ENCODE measurements at places on chromosomes 16 and 17.

GRCh38 chr17:29063992-29064391 is 21.1 kb downstream of the PIPOX start:
- H3K4me1 ChIP-seq, result no peaks in the 10 kb centered on the region
- H3K4me3 ChIP-seq, result no peak overlapping the region
- H3K27me3 ChIP-seq, result no peaks in the 10 kb centered on the region
- no peaks in the 10 kb centered on the region for H3K36me3 ChIP-seq
- no peak for DNase-seq

GRCh38 chr17:21294321-21295035 is 10.0 kb downstream of the MAP2K3 start:
- H3K27me3 ChIP-seq, result no peaks in the 10 kb centered on the region
- no peaks in the 10 kb centered on the region for H3K36me3 ChIP-seq
- H3K27ac ChIP-seq, result no peak overlapping the region
- no peak for DNase-seq
- no peak overlapping the region for H3K4me3 ChIP-seq

DNA sequence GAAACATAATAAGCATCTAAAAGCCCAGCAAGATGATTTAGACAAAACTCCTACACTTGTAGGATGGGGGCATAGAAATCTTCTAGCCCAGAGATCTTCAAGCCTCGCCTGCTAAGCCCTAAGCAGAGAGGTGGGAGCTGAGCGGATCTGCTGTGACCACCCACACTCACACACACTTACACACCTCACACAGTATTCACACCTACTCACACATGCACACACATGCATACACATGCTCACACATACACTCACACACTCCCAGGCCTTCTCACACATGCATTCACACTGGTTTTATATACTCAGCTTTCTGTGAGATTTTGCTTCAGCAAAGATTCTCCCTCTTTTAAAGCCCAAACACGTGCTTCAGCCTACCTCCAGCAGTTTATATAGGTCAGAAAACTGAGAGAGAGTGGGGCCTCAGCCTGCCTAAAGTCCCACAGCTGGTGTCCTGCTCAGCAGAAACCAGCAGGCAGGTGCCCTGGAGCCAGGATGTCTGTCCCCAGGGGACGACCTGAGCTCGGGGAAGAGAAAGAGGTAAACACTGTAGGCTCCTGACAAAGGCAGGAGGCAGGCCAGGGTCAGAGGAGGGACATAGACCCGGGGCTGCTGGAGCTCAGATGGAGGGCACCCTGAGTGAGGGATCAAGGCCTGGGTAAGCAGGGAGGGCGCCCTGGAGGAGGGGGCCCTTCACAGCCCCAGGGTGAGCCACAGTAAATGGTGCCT is 12.0 kb upstream of the KRT19 start:
- no peak overlapping the region for H3K27ac ChIP-seq
- H3K27me3 ChIP-seq, result no peaks in the 10 kb centered on the region
- no peaks in the 10 kb centered on the region for H3K4me1 ChIP-seq
- peak; percentile 33 for DNase-seq
- H3K4me3 ChIP-seq, result no peak overlapping the region

GRCh38 chr16:51761001-51761400 is 609.9 kb upstream of the SALL1 start:
- no peaks in the 10 kb centered on the region for H3K4me1 ChIP-seq
- no peak overlapping the region for H3K4me3 ChIP-seq
- H3K27me3 ChIP-seq, result no peaks in the 10 kb centered on the region
- no peaks in the 10 kb centered on the region for H3K36me3 ChIP-seq
- no peak for DNase-seq
- no peak overlapping the region for H3K27ac ChIP-seq

DNA sequence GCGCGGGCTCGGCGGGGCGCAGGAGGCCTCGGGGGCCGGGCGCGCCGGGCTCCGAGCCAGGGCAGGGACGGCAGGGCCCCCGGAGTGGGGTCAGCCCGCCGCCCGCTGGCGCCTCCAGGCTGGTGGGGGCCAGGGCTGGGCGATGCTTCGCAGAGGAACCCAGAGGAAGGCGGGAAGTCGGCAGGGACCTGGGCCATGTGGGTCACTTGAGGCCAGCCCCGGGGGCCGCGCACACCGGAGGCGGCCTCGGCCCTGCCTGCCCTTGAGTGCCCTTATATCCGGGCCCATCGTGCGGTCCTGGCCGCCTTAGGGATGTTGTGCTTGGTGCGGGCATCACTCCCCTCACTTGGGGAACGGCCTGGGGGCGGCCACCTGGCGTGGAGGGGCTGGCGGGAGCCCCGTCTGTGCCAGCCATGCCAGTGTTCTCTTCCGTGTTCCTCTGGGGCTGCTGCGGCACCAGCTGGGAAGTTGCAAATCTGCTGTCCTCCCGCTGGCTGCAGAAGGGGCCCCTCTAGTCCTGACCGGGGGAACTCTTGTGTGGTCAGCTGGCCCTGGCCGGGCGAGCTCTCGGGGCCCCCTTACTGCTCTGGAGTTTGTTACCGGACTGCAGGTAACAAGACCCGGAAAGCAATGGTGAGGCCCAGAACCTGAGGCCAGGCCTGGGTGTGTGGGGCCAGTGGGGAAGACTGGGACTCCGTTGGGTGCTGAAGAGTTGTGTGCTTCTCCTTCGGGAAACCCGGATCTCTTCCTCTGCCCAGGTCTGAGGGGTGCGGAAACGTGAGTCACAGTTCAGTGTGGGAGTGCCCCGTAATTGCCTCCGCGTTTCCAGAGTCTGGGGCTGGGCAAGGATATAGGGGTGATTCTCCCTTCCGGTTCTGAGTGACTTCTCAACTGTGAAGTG is 849 bp downstream of the CAPN15 start:
- H3K27ac ChIP-seq, result no peak overlapping the region
- H3K4me1 ChIP-seq, result no peaks in the 10 kb centered on the region
- no peaks in the 10 kb centered on the region for H3K27me3 ChIP-seq
- DNase-seq, result no peak
- H3K36me3 ChIP-seq, result no peaks in the 10 kb centered on the region

DNA sequence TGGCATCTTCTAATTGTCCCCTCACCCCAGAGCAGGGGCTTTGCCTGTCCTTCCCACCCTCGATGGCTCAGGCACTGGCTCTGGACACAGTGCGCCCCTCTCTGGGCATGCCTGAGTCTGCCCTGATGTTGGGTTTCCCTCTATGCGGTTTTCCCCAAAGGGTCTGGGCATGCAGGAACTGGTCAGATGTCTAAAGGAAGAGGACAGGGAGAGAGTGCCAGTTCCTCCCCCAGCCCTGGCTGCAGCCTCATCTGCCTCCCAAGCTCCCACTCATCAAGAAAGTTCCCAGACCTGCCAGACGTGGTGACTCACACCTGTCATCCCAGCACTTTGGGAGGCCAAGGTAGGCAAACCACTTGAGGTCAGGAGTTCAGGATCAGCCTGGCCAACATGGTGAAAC is 41.3 kb upstream of the PABPN1L start:
- H3K4me1 ChIP-seq, result no peaks in the 10 kb centered on the region
- no peaks in the 10 kb centered on the region for H3K27me3 ChIP-seq
- no peaks in the 10 kb centered on the region for H3K36me3 ChIP-seq
- H3K4me3 ChIP-seq, result no peak overlapping the region
- no peak overlapping the region for H3K27ac ChIP-seq
- no peak for DNase-seq

DNA sequence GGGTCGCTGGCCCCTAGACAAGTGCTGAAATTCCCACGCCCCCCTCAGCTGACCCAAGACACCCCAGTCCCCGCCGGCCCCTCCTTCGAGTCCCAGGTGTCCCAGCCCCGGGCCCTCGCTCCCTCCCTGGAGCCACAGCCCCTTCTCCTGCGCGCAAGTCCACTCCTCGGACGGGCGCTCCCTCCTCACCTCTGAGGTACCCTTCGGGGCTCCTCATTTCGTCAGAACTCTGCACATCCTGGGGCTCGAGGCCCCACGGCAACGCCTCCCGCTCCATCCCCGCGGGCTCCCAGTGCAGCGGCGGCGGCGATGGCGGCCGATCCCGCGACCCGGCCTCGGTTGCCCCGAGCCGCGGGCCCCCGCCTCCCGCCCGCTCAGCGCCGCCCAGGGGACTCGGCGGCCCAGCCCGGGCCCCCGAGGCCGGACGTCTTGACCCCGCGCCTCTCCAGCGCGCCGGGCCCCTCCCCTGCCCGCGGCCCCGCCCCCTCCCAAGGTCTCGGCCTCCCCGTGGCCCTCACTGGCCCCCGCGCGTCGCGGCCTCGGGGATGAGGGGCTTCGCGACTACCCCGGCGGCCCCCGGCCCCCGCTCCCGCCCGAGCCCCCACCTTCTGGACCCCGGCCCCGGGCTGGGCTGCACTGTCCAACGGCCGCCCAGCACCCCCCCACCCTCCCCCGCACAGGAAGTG is at the start of gene ZNF768:
TSS of gene ZNF768 (minus strand) at position 430 of the 686 bp plus-strand sequence. CDS start at position 277, 153 bp downstream.
- peak within 1 kb of the TSS; percentile 88 for H3K4me3 ChIP-seq
- H3K36me3 ChIP-seq, result no peaks in the 10 kb centered on the region
- peak; percentile 83 for DNase-seq
- no peak within 1 kb of the TSS for H3K27ac ChIP-seq

GRCh38 chr17:9902120-9902519 is 3.0 kb downstream of the RCVRN start:
- no peaks in the 10 kb centered on the region for H3K27me3 ChIP-seq
- H3K36me3 ChIP-seq, result no peaks in the 10 kb centered on the region

All from aorta (tissue), 5 donors.